Naive thymus-derived CD4-positive, alpha-beta T cell (primary cell): ENCODE measurements at places on chromosomes 5 and 9.

- H3K27me3 ChIP-seq, result no peaks in the 10 kb centered on the region
- no peak overlapping the region for H3K27ac ChIP-seq
- no peaks in the 10 kb centered on the region for H3K4me1 ChIP-seq
- H3K36me3 ChIP-seq, result no peaks in the 10 kb centered on the region
These were observed 61.1 kb upstream of the TBC1D2 start for GRCh38 chr9:98316445-98317133.

GRCh38 chr5:137734962-137735554 lies 831 bp downstream of the KLHL3 start:
- no peaks in the 10 kb centered on the region for H3K36me3 ChIP-seq
- peaks cover 9% of the 10 kb centered on the region for H3K4me1 ChIP-seq
- DNase-seq, result peak; percentile 32
- H3K27me3 ChIP-seq, result no peaks in the 10 kb centered on the region
- H3K4me3 ChIP-seq, result peak overlapping the region; percentile 86
- peak overlapping the region; percentile 63 for H3K27ac ChIP-seq

- H3K27me3 ChIP-seq, result no peaks in the 10 kb centered on the region
- H3K4me3 ChIP-seq, result no peak overlapping the region
- H3K27ac ChIP-seq, result no peak overlapping the region
- H3K36me3 ChIP-seq, result no peaks in the 10 kb centered on the region
- no peak for DNase-seq
These were observed 405.2 kb downstream of the ZNF608 start for GRCh38 chr5:124341066-124341858.

- H3K4me1 ChIP-seq, result no peaks in the 10 kb centered on the region
- H3K36me3 ChIP-seq, result no peaks in the 10 kb centered on the region
- H3K27me3 ChIP-seq, result no peaks in the 10 kb centered on the region
These were observed 56.6 kb downstream of the SLC28A3 start for GRCh38 chr9:84283946-84284345.
